ENCODE measurements at places on chromosomes 6 and 20.

GRCh38 chr6:21026576-21027273, 492.5 kb downstream of the CDKAL1 start:
- DNase-seq: peak; percentile 91

GRCh38 chr6:111842891-111843290, 30.4 kb downstream of the FYN start:
- no peak for DNase-seq

DNA sequence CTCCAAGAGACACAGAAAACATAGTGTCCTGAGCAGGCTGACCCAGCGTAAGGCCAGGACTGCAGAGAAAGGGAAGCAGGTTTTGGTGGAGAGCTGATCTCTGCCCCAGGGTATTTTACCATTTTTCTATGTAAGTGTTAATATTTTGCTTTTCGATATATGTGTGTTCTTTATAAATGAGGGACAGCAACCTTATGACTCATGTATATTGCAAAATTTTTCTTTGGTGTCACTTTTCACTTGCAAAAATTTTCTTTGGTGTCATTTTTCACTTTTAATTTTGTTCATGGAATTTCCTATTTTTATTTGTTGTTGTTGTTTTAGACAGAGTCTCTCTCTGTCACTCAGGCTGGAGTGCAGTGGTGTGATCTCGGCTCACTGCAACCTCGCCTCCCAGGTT, 34.6 kb upstream of the PXDC1 start:
- DNase-seq: peak; percentile 38

- DNase-seq: no peak
Observed at GRCh38 chr6:17396256-17396655, 2.9 kb downstream of the CAP2 start.

DNA sequence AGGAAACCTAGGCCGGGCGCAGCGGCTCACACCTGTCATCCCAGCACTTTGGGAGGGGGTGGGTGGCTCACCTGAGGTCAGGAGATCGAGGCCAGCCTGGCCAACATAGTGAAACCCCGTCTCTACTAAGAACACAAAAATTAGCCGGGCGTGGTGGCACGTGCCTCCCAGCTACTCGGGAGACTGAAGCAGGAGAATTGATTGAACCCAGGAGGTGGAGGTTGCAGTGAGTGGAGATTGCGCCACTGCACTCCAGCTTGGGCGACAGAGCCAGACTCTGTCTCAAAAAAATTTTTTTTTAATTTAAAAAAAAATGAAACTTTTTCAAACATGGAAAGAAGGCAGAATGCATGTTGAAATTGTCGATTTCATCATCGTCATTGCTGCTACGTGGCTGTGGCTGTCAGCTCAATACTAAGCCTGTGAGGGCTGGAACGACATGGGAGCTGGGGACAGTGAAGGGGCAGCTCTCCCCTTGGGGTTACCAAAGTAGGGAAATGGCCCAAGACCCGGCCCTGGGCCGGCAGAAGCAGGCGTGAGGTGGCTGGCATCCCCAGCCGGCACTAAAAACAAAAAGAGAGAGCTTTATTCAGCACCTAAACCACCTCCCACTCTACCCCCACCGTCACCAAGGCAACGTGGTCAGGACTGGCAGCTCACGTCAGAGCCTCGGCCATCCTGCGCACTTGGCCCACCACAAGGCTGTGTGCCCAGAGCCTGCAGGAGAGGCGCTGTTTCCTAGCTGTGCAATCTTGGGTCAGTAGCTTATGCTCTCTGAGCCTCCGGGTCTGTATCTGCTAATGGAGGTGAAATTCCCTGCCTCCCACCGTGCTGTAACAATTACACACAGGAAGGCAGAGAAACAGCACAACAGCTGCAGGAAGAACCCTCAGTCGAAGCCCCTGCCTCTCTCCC, 30.8 kb downstream of the AGPAT4 start:
- peak; percentile 89 for DNase-seq

DNA sequence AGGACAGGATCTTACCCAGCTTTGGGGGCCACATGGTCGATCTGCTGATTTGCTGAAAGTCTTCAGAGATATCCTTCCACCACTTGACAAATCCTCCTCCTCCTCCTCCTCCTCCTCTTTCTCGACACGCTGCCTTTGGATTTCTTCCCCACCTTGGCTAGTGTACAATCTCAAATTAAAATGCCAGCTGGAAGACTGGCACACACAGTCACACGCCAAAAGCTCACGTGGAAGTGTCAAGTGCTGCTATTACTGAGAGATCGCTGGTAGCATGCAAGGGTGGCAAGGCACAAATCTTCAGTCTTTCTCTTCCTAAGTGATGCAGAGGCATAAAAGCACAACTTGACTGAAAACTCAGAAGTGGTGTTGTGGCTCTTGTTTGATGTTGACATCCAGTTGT, 35.3 kb downstream of the GPR6 start:
- DNase-seq: no peak

- DNase-seq: peak; percentile 18
Observed at GRCh38 chr20:38434301-38434741, 807 bp downstream of the SNHG17 start.

GRCh38 chr6:141388666-141389065, 744.1 kb upstream of the GJE1 start:
- no peak for DNase-seq

DNA sequence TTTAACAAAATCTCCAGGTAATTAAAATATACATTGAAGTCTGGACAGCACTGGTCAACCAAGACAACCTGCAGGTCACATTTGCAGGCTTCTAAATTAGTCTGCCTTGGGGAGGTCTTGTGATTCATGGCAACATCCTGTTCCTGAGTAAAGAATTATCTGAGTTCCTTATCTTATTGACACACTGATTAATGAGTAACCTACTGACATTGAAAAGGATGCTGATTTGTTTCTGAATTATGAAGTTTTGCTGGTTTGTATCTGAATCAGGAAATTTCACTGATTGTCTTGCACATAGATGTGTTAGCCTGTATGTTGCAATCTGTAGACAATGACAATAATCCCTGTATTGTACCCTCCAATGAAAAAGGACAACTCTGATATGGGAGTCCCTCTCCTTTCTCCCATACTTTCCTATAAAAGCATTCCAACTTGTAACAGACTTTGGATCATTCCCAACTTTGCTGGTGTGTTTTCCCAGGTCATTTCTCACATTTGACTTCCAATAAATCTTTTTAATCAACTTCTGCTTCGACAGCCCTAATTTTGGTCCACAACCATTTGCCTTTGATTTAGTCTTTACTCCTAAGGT, 80.0 kb downstream of the LAMP5 start:
- no peak for DNase-seq

- peak; percentile 23 for DNase-seq
Observed at GRCh38 chr6:142845143-142845571, 99.8 kb downstream of the HIVEP2 start.

DNA sequence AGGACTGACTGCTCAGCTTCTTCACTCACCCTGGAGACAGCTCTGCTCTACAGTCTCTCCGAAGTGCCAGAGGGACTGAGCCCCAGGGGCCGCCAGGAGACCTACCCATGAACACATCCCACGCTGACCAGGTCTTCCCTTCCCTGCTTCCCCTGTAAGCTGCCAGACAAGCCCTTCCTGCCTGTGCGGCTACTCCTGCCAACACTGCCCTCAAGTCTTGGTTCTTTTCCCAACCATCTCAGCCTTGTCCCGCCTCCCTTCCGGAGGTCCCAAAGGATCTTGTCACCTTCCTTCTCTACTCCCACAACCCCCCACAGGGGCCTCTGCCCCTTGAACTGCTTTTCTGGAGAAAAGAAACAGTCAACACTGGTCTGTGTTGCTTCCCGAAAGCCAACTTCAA, 15.0 kb downstream of the CPNE5 start:
- DNase-seq: no peak

GRCh38 chr6:52116605-52116948, 29.2 kb upstream of the PKHD1 start:
- DNase-seq: no peak

DNA sequence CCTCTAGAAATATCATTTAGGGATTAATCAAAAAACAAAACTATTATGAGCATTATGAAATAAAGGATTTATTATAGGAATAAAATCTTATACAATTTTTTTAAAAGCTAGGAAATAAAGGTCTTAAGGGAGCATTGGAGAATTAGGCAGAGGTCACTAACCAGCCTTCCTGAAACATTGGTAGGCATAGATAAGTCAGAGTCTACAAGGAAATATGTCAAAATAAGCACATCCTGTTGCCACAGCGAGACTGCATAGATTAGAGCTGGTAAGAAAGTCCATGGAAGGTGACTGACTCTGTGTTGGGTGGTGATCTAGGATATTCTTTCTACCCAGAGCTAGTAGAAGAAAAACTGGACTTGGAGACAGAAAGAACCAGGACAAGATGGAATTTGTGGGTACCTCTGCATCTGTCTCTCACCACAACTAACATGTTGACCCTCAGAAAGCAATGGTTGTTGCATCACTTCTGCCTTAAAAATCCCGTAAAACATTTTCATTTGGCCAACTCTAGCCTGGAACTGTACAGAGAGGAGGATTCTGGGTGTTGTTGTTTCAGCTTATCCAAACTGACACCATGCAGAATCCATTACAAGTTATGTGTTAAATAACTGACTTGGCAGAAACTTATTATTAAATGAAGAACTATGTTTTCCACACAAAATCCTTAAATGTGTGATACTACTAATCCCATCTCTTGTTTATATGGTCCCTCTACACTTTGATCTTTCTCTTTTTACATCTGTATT, 77.1 kb downstream of the FBXO5 start:
- no peak for DNase-seq

DNA sequence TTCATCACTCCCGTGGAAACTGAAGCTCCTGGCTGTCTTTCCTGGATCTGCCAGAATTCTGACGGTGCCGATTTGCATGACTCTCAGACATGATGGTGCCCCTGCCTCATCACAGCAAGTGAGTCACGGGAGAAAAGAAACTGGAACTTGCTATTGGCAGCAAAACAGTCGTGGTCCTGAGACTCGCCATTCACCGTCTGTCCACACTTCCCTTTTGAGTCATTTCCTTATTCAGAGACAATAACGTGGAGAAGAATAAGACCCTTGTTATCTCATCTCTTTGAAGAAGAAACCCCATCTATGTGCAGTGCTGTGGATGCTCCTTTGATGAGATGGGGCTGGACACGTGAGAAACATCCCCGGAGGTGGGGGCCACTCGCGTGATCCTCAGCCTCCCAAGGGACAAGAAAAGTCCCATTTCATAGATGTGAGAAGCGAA, 4.2 kb downstream of the GPR31 start:
- DNase-seq: peak; percentile 75

GRCh38 chr20:21515300-21516179, 1.7 kb upstream of the NKX2-2 start:
- no peak for DNase-seq

GRCh38 chr6:2468601-2468955, 223.2 kb upstream of the GMDS start:
- DNase-seq: no peak

DNA sequence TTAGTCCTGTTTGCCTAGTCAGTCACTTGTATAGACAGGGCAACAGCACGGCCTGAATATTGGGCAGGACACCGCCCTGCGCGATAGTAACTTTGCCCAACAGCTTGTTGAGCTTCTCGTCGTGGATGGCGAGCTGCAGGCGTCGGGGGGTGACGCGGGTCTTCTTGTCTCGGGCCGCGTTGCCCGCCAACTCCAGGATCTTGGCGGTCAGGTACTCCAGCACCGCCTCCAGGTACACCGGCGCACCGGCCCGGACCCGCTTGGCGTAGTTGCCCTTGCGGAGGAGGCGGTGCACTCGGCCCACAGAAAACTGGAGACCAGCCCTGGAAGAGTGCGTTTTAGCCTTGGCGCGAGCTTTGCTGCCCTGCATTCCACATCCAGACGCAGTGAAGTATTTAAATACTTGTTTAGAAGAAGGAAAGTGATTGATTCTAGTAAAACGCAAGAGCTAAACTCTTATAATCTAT, 92.8 kb upstream of the BTN3A2 start:
- DNase-seq: no peak

DNA sequence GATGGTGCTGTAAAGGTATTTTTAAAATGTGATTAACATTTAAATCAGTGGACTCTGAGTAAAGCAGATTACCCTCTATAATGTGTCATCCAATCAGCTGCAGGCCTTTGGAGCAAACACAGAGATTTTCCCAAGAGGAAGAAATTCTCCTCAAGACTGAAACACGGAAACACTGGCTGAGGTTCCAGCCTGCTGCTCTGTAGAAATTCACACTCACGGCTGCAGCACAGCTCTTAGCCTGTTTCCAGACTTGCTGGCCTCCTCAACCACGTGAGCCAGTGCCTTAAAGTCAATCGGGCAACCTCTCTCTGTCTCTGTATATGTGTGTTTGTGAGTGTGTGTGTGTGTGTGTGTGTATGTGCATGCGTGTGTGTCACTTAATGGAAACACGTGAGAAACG, 41.1 kb downstream of the PDE10A start:
- no peak for DNase-seq

DNA sequence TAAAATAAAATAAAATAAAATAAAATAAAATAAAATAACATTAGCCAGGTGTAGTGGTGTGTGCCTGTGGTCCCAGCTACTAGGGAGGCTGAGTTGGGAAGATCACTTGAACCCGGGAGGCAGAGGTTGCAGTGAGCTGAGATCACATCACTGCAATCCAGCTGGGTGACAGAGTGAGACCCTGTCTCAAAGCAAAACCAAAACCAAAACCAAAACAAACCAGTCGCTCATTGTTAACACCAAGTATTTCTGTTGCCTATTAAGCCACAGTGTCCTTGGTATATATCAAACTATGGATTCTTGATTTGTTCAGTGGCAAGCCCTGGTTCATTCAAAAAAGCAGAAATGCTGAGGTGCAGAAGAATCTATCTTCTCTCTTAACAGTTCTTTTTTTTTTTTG, 65.7 kb downstream of the PYGB start:
- DNase-seq: no peak

DNA sequence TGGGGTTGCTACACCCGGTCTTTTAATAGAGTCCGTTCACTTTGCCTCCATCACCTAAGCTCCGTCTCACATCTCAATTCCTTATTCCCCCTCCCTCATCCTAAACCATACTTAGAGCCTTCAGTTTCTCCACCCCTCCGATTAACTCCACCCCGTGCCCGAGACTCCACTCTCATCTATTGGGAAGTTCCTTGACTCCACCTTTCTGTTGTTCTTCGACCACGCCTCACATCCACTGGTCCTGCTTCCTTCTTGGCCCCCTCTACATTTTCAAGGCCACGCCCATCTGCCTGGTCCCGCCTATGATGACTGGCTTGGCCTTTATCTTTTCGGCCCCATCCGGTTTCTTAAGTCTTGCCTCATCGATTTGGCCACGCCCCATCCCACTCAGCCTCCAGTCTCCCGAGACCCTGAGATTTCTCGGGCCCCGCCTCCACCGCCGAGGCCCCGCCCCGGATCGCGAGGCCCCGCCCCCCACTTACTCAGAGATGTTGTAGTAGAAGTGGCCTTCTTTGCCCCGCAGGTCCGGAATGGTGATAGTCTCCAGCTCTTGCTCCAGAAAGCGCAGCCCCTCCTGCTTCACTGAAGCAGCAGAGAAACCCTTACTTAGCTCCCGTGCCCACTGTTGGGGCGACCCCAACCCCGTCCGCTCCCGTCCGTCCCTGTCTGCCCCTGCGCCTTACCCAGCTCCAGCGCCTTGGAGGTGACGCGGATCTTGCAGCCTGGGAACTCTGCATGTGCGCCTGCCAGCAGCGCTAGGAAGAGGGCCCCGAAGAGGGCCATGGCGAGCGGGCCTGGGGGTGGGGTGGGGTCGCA, 1.1 kb downstream of the PLTP start:
- peak; percentile 100 for DNase-seq
